NCI-H226 (cell line): ENCODE measurements at places on chromosomes 4 and X.
A peak's percentile ranks its signal among the peaks of the same experiment; 100 is the strongest.

DNA sequence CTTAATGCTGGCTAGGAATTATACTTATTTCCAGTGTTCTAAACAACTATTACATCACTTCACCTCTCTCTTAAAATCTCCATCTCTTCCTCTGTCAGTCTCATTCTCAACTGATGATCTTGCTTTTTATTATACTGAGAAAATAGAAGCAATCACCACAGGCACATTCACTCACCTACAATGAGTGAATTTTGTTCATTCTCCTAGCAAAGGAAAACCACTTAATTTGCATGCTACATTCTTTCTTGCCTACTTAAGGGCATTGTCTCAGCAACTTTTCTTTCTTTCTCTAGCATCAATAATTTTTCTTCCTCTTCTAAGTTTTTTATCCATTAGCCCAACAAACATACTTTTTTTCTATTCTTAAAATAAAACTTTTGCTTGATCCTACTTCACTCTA is 21.1 kb upstream of the USP38 start:
- no peak for DNase-seq

GRCh38 chr4:188986271-188986689 is 847.0 kb downstream of the TRIML1 start:
- DNase-seq, result no peak

GRCh38 chrX:76862509-76862908 is 435.0 kb downstream of the MAGEE1 start:
- no peak for DNase-seq

DNA sequence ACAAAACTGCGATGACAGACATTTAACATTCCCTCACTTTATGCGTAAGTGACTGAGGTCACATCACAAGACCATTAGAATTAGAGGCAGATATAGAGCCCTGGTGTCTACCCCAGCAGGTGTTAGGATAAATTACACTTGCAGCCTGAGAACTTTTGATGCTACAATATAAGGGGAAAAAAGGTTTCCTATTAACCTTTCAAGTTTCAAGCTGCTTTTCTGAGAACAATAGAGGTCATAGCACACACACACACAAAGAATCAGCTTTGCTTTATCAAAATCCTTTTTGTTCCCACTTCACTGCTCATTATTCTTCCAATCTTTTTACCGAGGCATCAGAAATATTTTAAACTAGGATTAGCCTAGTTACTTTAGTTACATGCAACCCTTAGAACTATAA is 119.8 kb downstream of the COL25A1 start:
- DNase-seq, result no peak

- no peak for DNase-seq
Observed at GRCh38 chrX:5857232-5857631, 371.4 kb downstream of the NLGN4X start.

DNA sequence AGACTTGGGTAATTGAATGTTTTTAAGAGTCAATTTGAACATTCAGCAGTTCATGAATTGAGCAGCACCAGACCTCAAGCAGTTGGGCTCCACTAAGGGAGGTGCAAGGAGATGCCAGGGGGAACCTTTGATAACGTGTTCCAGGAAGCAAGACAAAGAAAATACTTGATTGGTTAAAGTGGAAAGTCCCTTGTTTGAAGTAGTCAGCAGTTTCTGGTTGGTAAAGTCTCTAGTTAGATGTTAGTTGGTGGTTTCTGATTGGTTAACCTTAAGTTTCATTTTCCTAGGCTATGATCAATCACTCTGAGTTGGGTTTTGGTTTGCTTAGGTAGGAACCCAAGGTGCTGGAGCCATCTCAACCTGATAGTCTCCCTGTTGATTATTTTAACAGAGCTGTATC is 4.0 kb downstream of the HERC6 start:
- no peak for DNase-seq

DNA sequence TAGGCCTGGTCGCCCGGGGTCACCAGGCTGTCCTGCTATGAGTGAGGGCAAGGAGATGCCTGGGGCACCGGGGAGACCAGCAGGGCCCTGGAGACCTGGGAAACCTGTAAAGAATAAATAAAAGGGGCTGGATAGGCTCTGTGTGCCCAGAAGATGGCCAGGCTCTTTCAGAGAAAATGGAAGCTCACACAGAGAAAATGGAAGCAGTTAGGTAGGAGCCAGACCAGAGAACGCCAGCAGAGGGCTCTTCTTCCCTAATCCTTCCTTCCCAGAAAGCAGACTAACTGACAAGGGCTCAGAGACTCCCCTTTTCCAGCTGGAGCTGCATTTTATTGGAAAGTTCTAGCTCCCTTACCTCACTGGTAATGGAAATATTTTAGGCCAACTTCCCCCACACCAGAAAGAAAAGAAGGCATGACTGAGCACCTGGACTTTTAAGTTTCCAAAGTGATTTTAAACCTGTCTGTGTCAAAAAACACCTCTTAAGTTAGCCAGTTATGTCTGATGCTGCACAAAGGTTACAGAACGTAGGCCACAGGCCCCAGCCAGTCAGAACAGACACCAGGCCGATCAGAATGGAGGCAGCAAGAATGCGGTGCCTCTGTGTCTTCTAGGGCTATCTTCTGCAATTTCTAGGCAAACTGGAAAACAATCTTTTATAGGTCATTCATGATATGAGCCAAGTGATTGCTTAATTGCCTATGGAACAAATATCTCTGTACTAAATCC is 74.0 kb downstream of the ATG4A start:
- DNase-seq, result peak; percentile 33

DNA sequence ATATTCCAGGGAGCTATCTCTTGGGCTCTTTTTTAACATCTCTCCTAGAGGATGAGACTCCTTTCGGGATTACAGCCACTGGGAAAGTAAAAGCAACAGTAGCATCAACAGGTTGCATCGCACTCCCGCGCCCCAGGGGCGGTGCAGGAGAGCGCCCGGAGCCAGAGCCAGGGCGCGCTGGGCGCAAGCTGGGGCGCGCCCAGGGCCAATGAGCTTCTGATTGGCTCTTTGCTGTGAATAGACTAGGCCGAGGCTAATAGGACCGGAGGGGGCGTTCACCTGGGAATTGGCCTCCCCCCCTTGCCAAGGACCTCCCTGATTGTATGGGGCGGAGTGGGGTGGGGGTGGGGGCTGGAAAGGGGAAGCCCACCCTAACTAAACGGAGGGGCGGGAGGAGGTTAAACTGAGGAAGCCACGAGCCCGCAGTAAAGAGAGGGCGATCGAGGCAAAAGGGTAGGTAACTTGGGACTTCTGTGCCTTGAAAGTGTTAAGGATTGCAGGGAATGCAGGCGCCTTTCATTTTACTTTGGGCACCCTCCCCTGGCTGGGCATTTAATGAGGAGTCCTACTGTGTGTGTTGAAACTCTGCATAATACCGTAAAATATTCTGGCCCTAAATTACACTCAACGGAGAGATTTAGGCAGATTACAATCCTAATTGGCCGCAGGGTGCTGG is 1.1 kb upstream of the ATOH1 start:
- DNase-seq, result no peak

GRCh38 chr4:9947168-9948062 is 73.9 kb downstream of the SLC2A9 start:
- no peak for DNase-seq
